Fibroblast of the conjunctiva (primary cell): ENCODE measurements at places on chromosomes 11 and 22.

- no peak for DNase-seq
These were observed 23.5 kb upstream of the TIMP3 start for GRCh38 chr22:32777987-32778386.

GRCh38 chr11:3189196-3189843 is 24.2 kb upstream of the OSBPL5 start:
- DNase-seq: no peak

DNA sequence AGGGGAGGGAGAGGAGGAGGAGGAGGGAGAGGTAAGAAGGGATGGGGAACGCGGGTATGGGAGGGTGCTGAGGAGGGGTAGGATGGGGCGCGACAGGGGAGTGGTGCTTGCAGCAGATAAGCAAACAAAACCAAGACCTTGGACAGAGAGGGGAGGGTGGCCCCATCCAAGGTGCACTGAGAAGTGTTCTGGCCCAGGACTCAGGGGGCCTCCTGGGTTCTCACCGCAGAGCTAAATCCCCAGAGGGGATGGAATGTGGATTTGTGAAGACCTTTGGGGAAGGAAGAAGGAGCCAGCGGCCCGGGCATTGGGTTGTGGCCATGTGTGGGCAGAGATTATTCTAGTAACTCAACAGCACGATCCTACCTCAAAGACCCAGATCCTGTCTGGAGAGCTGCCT is 90.9 kb upstream of the LINC01488 start:
- no peak for DNase-seq

GRCh38 chr22:32644252-32645100 is 157.0 kb upstream of the TIMP3 start:
- no peak for DNase-seq

GRCh38 chr11:93487032-93487483 is 56.1 kb downstream of the SMCO4 start:
- no peak for DNase-seq
